Neuronal stem cell (in vitro differentiated cells): ENCODE measurements at places on chromosomes 4 and X.

DNA sequence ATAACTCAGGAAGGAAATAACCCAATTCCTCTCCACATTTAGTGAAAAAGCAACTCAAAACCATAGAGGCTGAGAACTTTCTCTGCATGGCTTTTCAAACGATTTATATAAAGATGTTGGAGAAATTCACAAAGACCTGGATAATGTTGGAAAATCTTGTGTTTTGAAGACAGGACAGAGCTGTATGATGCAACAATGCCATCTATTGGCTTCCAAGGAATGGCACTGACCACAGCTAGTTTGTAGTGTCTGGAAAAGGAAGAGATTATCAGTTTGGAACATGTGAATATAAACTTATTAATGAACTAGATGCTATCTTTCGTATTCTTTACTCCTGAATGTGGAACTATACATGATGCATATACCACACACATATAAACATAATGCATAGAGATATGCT lies 503.6 kb downstream of the IL1RAPL1 start:
- no peak for DNase-seq

GRCh38 chr4:3293401-3294391 lies 875 bp downstream of the RGS12 start:
- DNase-seq, result no peak

- no peak for DNase-seq
These were observed 153.8 kb downstream of the NEK1 start for GRCh38 chr4:169458575-169458974.

DNA sequence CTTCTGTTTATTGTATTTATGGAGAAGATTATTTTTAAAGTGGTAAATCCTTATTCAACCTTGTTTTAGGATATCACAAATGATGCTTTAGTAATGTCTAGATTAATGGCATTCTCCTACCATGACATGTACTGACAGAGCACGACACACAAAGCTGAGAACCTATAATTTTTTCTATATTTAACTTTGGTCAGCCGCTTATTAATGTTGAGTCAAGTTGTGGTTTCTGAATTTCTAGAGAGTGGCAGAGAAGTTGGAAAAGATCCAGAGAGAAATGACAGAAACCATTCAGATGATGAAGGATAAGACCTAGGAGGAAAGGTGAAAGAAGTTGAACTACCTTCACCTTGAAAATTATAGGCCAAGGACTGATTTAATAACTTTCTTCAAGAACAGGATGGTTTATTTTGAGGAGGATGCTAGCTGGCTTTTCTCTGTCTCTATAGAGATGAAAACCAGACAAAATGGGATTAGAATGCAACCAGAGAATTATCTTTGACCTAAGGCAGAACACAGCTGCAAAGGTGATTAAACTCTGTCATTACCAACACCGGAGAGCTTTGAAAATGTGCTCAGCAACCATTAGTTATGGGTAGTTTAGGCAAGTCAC lies 62.6 kb upstream of the TSPAN5 start:
- DNase-seq, result no peak

- no peak for DNase-seq
These were observed 22.4 kb downstream of the RBM47 start for GRCh38 chr4:40607221-40607620.

GRCh38 chr4:62328526-62328925 lies 1128.4 kb downstream of the ADGRL3 start:
- no peak for DNase-seq

- DNase-seq, result no peak
These were observed 1.0 kb upstream of the ANKRD17 start for GRCh38 chr4:73259571-73260090.

DNA sequence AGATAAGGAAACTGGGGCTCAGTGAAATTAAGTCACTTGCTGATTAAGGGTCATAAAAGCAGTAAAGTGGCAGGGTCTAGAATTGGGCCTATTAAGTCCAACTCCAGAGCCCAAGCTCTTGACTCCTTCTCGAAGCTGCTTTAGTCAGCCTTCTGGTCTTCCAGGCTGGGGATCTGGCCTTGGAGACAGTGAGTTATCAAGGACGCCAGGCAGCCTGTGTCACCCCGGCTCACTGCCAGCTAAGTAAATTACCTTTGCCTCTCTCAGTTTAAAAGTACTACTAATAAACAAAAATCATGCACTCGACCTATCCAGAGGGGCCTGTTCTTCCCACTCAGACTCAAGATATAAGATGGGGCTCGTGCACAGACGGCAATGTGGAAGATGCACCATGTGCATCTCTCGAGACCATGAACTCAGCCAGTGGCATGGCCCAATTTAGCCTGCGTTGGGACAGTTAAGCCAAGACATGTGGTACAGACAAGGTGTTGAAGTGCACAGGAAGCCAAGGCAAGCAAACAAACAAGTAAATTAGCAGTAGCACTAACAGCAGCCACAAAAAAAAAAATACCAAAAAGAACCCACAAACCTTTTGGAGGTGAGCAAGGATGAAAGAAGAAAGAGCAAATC lies 62.0 kb upstream of the MAP3K15 start:
- DNase-seq, result no peak

GRCh38 chrX:24468245-24468644 lies 3.2 kb downstream of the PDK3 start:
- no peak for DNase-seq

DNA sequence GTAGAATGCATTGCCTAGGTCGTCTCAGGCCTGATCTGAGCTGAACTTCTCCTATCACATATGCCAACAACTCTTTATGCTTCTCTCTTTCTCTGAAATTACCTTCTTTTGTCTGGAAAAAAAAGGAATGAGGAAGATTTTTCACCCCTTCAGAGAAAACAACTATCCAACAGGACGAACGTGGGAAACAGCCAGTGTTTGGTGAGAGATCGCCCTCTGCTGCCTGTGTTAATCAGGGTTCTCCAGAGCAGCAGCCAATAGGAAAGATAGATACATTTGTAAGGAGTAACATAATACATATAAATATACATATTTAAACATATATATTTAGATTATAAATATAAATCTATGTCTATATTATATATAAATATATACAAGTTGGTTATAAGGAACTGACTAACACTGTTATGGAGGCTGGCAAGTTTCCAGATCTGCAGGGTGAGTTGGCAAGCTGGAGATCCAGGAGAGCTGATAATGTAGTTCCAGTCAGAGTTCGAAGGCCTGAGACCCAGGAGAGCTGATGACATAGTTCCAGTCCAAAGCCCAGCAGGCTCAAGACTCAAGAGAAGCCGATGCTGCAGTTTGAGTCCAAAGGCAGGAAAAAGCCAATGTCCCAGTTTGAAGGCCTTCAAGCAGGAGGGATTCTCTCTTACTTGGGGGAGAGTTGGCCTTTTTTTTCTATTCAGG lies 13.3 kb downstream of the CETN2 start:
- DNase-seq, result no peak

DNA sequence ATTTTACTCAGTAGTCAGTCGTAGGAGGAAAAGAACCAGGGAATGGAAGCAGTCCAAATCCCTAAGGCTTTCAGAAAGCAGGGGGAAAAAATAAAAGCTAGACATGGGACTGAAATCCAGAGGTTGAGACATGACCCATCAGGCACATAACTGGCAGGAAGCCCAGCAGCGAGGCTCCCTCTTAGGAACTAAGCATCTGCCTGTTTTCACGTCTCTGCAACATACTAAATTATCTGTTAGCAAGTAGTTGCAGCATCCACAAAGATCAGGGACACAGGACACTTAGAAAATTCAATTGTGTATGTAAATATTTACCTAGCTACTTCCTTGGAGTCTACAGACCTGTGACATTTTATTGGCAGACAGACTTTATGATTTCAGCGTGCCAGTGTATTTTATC lies 118.0 kb upstream of the EDNRA start:
- no peak for DNase-seq

DNA sequence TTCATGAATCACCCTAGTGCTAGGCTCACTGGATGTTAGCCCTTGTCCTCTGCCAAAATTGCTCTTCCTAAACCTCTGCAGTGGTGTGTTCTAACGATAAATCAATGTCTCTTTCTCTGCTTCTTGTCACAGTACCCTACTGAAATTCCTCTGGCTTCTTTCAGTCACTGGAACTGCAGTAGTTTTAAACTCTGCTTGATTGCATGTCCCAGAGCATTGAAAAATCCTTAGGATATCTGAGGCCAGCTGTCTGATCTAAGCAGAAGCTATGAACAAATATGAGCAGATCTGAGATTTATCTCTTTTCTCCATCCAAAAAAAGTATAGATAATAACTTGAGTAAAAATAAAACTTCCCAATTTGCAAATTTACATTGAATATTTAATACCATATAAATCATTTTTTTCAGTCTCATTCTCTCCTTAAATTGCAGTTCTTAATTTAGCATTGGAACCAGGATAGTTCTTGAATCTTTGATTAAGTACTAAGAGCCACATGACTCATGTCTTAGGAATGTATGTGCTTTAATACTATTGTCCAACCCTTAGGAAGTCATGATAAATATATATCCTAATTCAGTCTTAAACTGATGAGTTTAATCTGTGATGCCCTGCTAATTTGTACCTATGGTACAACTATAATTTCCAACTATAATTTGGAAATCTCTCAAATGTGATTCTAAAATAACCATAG lies 169.7 kb downstream of the PDHA2 start:
- no peak for DNase-seq
